ENCODE measurements at places on chromosomes 2 and 18.

DNA sequence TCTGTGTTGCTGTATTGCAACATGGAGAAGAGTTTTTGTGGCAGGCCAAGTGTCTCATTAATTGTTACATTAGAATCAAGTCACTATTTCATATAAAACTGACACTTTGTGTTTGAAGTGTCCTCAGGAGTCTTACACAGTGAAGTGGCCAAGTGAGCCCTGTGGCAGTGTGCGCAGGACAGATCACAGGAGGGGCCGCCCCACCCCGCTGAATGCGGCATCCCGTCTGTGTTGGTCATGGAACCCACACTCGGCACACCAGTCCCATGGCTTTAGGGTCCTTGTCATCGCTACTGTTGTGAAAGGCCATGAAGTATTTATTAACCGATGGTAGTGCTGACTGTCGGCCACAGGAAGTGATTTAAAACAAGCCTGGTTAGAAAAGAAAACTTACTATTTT is 144.7 kb upstream of the NFATC1 start:
- H3K36me3 ChIP-seq = peaks cover 4% of the 10 kb centered on the region
- DNase-seq = no peak
- peaks cover 56% of the 10 kb centered on the region for H3K4me1 ChIP-seq
- peak overlapping the region; percentile 9 for H3K27ac ChIP-seq

- no peak overlapping the region for H3K27ac ChIP-seq
Observed at GRCh38 chr2:230323385-230324106, 3.4 kb upstream of the SP140L start.

DNA sequence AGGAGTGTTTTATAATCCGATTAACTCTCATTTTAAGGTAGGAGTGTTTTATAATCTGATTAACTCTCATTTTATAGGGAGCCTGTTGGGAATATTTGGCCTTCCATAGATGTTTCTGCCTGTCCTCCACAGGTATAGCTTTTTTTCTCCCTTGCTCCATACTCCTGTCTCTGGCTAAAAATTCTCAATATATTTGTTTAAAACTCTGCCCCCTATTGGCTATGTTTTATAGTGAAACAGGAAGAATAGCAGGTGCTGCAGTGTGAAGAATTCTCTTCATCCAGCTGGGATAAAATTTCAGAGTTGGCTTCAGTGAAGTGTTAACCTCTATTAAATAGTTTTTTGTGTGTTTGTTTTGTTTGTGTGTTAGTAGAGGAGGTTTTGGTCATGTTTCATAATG is 1046.0 kb upstream of the TMEFF2 start:
- H3K36me3 ChIP-seq = no peaks in the 10 kb centered on the region
- H3K4me1 ChIP-seq = no peaks in the 10 kb centered on the region
- no peak overlapping the region for H3K4me3 ChIP-seq
- H3K27ac ChIP-seq = no peak overlapping the region
- DNase-seq = no peak
- no peaks in the 10 kb centered on the region for H3K27me3 ChIP-seq

- no peak overlapping the region for H3K27ac ChIP-seq
- H3K4me1 ChIP-seq = no peaks in the 10 kb centered on the region
- no peak for DNase-seq
- no peak overlapping the region for H3K4me3 ChIP-seq
Observed at GRCh38 chr2:85650456-85650855, 17.5 kb downstream of the SFTPB start.

Data from nephron progenitor cell (in vitro differentiated cells).